Activated naive CD4-positive, alpha-beta T cell treated with anti-CD3 and anti-CD28 coated beads, Interleukin-2, amount 50 U/mL, for 72 hours (primary cell): ENCODE measurements at places on chromosomes 5 and 9. TPM values are rescaled to one million over a fixed set of nuclear protein-coding genes. Genes with fewer than 3 reads are reported as not detected.

TMEM215 gene
- not detected for total RNA-seq

CYLC2 gene
- total RNA-seq = not detected

NR5A1 gene
- not detected for total RNA-seq

GPR150 gene
- total RNA-seq = 0.39 TPM

PSMB7 gene
- total RNA-seq = 158 TPM

SHROOM1 gene
- total RNA-seq = 2.3 TPM

SLC22A4 gene
- total RNA-seq = 1.5 TPM

CCDC69 gene
- 21.0 TPM for total RNA-seq

FOXD4L4 gene
- total RNA-seq = 0.25 TPM

ABITRAM gene
- 10.0 TPM for total RNA-seq

PCDHGB7 gene
- 0.08 TPM for total RNA-seq

RNF183 gene
- 0.29 TPM for total RNA-seq

DMRT2 gene
- total RNA-seq = not detected
